ENCODE measurements at places on chromosomes 5 and 9.
A peak's percentile ranks its signal among the peaks of the same experiment; 100 is the strongest.

GRCh38 chr9:35108461-35108860, 5.5 kb upstream of the STOML2 start:
- H3K4me1 ChIP-seq = peaks cover 53% of the 10 kb centered on the region
- H3K36me3 ChIP-seq = peaks cover 41% of the 10 kb centered on the region
- peak overlapping the region; percentile 85 for H3K4me3 ChIP-seq
- no peak for DNase-seq
- peak overlapping the region; percentile 34 for H3K27ac ChIP-seq
- no peaks in the 10 kb centered on the region for H3K27me3 ChIP-seq

DNA sequence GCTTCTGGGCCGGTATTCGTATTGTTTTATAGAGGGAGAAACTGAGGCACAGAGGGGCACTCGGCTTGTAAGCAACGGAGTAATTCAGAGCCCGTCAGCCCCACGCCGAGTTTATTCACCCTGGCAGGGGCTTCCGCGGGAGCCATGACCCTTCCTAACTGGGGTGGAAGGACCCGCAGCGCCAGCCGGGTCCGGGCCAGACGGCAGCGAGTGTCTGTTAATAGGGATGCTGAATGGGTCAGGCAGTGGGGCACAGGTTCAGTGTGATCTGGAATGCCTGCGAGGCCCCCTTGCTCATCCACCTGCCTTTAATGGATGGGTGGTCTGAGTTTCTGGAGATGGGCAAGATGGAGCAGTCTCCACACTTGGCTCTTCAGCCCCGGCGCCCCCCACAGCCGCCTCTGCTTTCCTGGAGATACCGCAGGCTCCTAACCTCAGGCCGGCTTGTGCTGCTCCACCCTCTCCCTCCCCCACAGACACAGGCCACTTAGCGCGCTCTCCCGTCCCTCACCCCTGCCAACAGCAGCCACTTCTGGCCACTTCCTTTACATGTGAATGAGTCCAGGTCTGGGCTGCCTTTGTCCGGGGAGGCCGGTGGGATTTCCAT, 147.1 kb downstream of the ERCC6L2 start:
- peaks cover 33% of the 10 kb centered on the region for H3K4me1 ChIP-seq
- no peaks in the 10 kb centered on the region for H3K36me3 ChIP-seq
- H3K27ac ChIP-seq = no peak overlapping the region
- peak overlapping the region; percentile 80 for H3K4me3 ChIP-seq
- peaks cover 7% of the 10 kb centered on the region for H3K27me3 ChIP-seq

DNA sequence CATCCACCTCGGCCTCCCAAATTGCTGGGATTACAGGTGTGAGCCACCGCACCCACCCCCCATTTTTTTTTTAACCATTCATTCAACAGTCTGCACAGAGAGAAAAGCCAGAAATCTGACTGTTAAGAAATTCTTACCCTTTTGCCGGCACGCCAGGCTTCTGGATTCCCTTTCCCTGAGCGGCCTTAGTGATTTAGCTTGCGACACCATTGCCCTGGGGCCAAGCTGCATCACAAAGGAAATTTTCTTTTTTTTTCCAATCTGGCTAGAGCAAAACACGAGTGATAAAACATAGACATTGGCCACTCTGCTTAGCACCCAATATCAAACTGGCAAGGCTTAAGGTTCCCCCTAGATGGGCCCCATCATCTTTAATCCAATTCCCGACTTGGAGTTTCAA, 21.2 kb upstream of the ATOSB start:
- no peaks in the 10 kb centered on the region for H3K27me3 ChIP-seq
- no peak overlapping the region for H3K27ac ChIP-seq
- H3K36me3 ChIP-seq = no peaks in the 10 kb centered on the region

DNA sequence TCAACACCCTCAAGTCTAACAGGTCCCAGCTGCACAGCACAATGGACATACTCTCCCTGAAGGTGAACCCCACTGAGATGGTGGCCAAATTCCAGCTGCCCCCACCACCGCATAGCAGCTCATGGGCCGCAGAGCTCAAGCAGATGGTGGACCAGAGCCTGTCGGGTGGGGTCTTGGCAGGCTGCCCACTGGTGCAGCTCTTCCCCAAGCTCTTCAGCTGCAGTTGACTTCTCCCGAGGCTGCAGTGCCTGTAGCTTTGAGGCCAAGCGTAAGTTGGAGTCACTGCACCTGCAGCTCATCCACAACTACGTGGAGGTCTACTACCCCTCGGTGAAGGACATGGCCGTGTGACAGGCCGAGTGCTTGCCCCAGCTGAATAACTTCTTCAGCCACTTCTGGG, 56.6 kb upstream of the SPTLC1 start:
- no peak overlapping the region for H3K4me3 ChIP-seq
- peaks cover 4% of the 10 kb centered on the region for H3K4me1 ChIP-seq

DNA sequence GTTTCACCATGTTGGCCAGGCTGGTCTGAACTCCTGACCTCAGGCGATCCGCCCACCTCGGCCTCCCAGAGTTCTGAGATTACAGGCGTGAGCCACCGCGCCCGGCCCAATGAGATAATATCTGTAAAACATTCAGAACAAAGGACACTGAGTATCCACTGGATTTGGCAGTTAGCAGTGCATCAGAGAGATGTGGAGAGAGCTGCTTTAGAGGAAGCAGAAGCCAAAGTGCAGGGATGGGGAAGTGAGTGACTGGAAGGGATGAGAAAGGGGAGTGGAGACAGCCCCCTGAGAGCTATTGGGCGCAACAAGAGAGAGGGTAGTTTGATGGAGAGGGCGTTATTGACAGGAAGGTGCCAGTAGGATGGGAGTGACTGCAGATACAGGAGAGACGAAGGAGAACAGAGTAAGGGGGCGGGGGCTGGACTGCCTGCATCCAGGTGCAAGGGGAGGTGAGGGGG, 157.5 kb upstream of the SHB start:
- H3K4me3 ChIP-seq = no peak overlapping the region
- peak; percentile 33 for DNase-seq
- no peaks in the 10 kb centered on the region for H3K27me3 ChIP-seq
- no peaks in the 10 kb centered on the region for H3K36me3 ChIP-seq
- H3K4me1 ChIP-seq = peaks cover 17% of the 10 kb centered on the region

- no peak overlapping the region for H3K4me3 ChIP-seq
- peaks cover 21% of the 10 kb centered on the region for H3K4me1 ChIP-seq
- no peak overlapping the region for H3K27ac ChIP-seq
- no peaks in the 10 kb centered on the region for H3K27me3 ChIP-seq
- no peaks in the 10 kb centered on the region for H3K36me3 ChIP-seq
- no peak for DNase-seq
Observed at GRCh38 chr5:160921-161802, 30.1 kb upstream of the LRRC14B start.

- H3K36me3 ChIP-seq = peaks cover 28% of the 10 kb centered on the region
- no peaks in the 10 kb centered on the region for H3K27me3 ChIP-seq
- peaks cover 21% of the 10 kb centered on the region for H3K4me1 ChIP-seq
Observed at GRCh38 chr9:33117306-33117705, 40.8 kb upstream of the SMU1 start.

DNA sequence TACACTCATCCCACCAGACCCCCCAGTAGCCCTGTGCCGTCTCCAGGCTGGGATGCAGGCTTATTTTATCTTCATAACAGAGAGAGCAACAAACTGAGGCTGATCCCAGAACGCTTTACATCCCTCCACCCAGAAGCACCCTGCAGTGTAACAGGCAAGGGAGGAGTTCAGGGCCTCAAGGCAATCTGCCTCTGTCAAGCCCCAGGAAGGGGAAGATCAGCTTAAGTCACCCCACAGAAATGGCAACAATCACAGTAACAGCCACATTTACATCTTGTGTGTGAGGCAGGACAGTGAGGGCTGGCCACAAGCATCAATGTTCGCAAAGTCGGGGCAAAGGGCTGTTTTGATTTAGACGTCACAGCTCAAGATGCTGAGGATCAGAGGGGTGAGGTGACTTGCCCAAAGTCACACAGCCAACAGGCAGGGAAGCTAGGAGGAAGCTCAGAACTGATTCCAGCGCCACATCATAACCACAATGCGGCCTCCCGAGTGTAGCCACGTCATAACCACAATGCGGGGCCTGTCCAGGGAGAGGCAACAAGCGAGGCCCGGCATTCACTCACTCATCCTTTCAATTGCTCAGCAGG, 14.4 kb downstream of the STK10 start:
- H3K4me1 ChIP-seq = peaks cover 89% of the 10 kb centered on the region
- H3K27ac ChIP-seq = no peak overlapping the region
- H3K4me3 ChIP-seq = peak overlapping the region; percentile 71

Measured in common myeloid progenitor, CD34-positive (primary cell).